ENCODE measurements at places on chromosomes 13 and 19.

- peak; percentile 45 for DNase-seq
These were observed at the start of gene ZNF730 for GRCh38 chr19:23116802-23117571. Gene ZNF730 (plus strand): TSS chr19:23117025. CDS start chr19:23117174, 149 bp downstream.

DNA sequence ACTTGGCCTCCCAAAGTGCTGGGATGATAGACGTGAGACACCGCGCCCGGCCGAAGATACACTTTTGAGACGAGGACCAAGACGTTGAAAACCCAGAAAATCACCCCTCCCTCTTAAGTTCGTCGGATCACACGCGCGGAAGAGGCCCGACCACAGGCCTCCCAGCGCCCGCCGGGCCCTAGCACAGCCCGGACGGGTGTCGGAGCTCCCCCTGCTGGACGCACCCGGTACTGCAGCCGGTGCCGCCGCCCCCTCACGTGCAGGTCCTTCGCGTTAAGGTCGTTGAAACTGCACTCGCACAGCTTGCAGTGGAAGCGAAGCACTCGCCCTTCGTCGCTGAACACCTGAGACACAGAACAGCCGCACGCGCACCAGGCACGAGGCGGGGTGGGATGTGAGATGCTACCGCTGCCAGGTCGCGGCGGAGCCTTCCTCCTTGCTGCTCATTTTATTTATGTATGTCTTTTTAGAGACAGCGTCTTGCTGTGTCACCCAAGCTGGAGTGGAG is 35.7 kb upstream of the MATK start:
- DNase-seq: peak; percentile 5

DNA sequence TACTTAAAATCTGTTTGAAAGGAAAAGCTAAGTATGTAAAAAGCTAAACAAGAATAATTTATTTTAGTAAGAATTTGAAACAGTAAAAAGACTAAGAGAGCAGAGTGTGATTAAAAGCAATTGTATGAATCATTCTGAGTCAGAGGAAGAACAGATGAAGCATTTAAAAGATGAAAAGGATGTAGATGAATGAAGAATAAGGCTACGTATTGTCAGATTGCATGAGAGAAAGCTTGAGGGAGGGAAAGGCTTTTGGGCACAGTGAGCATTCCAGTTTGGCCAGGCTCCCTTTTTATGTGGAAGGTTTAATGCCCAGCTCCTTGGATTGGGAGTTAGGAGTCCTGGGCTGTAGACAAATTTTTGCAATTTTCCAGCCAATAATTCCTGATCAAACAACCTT is 117.7 kb downstream of the FREM2 start:
- no peak for DNase-seq

DNA sequence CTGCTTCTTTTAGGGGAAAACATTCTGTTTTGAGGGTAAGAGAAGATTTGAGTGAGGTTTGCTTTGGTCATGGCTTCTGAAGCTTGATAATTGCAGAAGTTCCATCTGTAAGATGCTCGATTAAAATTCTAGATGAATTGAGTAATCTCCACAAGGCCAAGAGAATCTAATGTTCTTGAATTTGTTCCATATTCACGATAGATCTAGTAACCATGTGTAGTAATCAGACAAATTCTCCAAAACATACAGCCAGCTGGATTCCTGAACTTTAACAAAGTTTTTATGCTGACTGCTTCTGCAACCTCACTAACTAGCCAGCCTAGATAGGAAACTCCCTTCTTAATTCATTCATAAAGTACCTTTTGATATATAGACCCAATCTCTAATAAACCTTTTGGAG is 92.7 kb downstream of the COL4A2 start:
- no peak for DNase-seq

GRCh38 chr13:100825557-100825956 is 151.0 kb upstream of the TMTC4 start:
- no peak for DNase-seq

GRCh38 chr19:30109565-30109964 is 167.5 kb downstream of the URI1 start:
- DNase-seq: no peak

DNA sequence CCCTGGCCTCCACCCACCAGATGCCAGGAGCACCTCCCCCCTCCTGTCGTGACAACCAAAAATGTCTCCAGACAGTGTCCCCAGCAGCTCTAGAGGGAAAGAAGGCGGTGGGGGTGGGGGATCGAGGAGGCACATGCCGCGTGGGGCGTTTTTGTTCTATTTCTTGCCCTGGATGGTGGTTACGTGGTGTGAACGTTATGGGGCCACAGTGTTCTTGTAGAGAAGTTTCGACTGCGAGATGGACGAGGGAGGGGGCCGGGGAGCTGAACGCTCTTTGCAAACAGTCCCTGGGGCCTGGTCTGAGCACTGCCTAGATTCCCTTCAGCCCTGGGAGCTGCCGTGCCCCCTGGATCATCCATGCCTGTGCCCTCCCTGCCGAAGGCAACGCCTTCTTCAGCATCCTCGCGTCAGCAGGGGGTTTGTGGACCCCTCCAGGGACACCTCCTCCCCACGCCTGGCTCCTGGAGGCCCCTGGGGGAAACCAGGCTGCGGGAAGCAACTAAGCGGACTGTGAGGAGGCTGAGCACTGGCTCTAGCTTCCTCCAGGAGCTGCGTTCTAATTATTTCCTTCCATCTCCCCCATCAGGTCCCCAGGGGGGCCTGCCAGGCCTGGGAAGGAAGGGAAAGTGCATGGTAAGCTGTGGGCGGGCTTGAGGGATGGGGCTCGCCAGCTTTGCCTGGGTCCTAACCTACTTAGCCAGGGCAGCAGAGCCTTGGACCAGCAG is 131.5 kb downstream of the IER2 start:
- DNase-seq: no peak

GRCh38 chr19:48742096-48742495 is 1.7 kb upstream of the RASIP1 start:
- no peak for DNase-seq

DNA sequence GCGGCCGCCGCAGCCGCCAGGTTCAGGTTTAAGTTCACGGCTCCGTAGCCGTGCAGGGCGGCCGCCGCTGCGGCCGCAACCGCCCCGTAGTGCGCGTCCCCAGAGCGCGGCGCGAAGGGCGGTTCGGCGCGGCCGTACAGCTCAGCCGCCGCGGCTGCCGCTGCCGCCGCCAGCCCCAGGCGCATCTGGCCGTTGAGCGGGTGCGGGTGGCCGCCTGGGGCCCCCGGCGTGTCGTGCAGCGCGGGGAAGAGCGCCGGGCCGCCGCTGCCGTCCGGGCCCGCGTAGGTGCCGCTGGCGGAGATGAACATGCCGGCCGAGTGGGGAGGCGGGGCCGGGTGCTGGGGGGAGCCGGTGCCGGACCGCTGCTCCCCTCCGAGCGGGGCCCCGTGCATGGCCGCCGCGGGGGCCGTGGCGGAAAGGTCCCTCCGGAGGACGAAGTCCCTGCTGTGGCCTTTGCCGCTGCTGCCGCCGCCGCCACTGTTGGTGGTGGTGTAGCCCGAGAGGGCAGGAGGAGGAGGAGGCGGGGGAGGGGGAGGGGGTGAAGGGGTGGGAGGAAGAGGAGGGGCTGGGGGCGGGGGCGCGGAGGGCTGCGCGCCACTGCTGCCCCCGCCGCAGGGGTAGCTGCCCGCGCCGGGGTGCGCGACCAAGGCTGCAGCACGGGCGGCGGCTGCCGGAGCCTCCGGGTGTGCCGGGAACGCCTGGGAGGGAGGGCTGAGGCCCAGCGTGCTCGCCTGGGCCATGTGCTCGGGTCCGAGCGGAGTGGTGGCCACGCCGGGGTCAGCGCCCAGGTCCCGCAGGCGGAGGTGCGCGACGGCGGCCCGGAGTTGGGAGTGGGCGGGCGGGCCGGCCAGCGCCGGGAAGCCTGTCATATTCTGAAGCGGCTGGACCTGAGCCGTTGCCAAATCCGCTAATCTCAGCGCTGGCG is 654 bp downstream of the ZIC5 start:
- peak; percentile 31 for DNase-seq

- DNase-seq: no peak
These were observed 1.2 kb downstream of the ZNF347 start for GRCh38 chr19:53157626-53158025.

DNA sequence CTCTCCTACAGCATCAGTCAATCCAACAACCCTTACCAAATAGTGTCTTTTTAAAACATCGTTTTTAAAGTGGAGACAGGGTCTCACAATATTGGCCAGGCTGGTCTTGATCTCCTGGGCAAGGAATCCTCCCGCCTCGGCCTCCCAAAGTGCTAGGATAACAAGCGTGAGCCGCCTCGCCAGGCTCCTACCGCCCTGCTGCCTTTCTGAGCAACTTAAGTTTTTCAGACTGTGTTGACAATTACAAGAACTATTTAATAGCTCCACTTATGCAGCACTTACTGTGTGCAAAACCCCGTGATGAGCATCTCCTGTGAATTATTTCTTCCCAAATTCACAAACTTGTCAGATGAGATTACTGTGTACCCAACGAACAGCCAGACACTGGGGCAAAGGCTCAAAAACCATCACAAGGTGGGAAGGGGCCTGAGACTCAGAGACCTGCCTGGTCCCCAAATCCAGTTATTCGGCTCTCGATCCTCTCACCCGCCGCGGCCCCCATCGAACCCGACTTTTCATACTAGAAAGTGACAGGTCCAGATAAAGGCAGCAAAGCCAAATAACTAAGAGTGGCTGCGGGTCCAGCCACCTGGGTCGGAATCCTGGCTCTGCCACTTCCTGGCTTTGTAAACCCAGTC is 581 bp downstream of the RPL18 start:
- no peak for DNase-seq

DNA sequence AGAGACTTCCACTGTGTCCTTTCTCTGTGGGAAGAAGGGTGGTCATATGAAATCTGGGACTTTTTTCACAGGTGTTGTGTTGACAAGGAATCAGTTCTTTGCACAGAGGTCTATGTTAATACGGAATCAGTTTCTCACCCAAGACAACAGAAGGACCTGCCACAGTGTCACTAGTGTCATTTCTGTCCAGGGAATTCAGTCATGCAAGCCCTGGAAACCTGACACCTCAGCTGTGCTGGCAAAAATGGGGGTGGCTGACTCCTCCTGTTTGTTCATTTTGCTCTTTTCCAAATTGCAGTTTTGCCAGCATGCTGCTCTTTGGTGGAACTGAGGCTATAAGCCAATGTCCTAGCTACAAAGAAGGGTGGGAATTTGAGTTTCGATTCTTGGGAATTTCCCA is 49.8 kb upstream of the ESD start:
- DNase-seq: no peak

- no peak for DNase-seq
These were observed 4.5 kb downstream of the CCNA1 start for GRCh38 chr13:36436811-36437210.

- no peak for DNase-seq
These were observed 27.1 kb downstream of the STK24 start for GRCh38 chr13:98549728-98550317.

GRCh38 chr19:33459222-33460090 is 62.1 kb downstream of the PEPD start:
- DNase-seq: no peak

GRCh38 chr13:95296326-95296925 is 4.8 kb downstream of the ABCC4 start:
- no peak for DNase-seq

- no peak for DNase-seq
These were observed 41.3 kb upstream of the INTS6 start for GRCh38 chr13:51494156-51494555.

- DNase-seq: no peak
These were observed 12.7 kb upstream of the ZNF43 start for GRCh38 chr19:21848706-21849105.

DNA sequence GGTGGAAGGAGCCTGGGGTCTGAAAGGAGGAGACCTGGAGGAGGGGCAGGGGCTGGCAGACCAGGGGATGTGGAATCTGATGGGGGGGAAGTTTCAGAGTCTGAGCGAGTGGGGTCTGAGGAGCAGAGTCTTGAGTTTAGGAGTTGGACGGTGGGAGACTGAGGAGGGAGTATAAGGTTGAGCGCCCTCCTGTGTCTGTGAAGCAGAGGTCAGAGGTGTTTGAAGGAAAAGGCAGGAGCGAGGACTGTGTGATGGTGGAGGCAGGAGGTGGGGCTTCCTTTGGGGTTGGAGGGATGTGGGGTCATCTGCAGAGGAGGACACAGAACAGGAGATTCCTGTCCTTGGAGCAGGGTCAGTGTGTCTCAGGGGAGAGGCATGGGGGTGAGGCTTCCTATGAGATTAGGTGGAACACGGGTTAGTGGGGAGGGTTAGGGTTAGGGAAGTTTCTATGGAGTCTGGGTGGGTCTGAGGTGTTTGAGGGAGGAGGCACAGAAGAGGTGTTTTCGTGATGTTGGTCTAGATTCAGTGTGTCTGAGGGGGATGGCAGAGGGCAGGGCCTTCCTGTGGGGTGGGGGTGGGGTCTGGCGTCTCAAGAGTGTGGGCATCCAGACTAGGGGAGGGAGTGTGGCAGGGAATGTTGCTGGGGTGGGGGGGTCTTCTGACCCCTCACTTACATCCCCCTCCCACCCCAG is 8.3 kb downstream of the RYR1 start:
- no peak for DNase-seq

GRCh38 chr13:95432141-95432540 is 120.4 kb upstream of the CLDN10 start:
- no peak for DNase-seq

GRCh38 chr19:17420475-17420924 is 653 bp downstream of the MVB12A start:
- peak; percentile 26 for DNase-seq

GRCh38 chr19:47374876-47375693 is 26.0 kb downstream of the DHX34 start:
- no peak for DNase-seq

DNA sequence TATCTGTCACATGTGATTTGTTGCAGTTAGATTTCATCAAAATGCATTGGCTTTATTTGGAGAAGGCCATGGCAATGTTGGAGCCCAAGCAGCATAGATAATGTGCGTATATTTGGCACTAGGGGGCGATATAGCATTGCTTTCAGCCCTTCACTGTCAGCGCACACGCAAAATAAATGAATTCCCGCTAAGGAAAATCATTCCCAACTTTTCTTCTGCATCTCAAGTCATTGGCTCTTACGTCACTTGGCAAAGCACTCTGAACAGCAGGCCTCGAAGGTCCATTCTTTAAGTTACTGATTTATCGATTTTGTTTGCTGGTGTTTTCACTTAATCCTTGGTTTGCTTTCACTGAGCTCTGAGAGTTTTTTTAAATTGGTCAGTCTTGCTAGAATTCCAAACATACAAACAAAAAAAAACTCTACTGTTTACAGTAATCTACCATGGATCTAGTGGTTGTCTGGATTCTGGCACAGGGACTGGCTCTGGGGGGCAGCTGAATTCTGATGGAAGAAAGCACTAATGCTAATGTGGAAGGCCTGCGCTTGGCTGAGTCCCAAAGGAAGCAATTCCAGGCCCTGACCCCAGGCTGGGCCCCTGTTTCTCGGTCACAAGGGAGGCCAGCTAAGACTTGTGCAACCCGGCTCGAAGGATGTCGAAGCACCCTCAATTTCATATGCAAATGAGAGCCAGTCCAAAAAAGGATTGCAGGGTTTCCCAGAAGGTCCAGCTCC is 97.7 kb upstream of the IPO5 start:
- DNase-seq: peak; percentile 66

GRCh38 chr19:19566306-19566705 is 28.2 kb downstream of the CILP2 start:
- DNase-seq: no peak

DNA sequence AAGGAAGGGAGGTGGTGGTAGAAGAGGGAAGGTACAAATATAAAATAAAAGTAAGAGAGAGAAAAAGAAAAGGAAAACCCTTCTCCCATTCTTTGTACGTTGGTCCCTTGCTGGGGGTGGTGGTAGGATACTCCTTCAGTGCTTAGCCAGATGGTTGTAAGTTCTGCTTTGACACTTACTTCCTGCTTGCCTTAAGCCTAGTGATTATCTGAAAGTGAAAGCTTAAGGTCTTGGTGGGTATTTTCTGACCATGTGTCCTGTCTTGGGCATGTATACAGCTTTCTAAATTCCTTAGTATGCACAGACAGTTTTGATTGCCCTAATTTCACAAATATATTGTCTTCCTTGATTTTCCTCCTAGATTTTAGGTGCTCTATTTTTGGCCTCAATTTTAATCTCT is 314.8 kb downstream of the PCDH17 start:
- no peak for DNase-seq

- no peak for DNase-seq
These were observed 391.0 kb downstream of the FGF9 start for GRCh38 chr13:22061806-22062391.

Data from NCI-H1930 (cell line).